ENCODE measurements at places on chromosomes 2 and 18.

GRCh38 chr2:22397847-22398246 lies 987.1 kb upstream of the KLHL29 start:
- no peak for DNase-seq

GRCh38 chr2:232937278-232937906 lies 67.3 kb downstream of the SNORC start:
- no peak for DNase-seq

DNA sequence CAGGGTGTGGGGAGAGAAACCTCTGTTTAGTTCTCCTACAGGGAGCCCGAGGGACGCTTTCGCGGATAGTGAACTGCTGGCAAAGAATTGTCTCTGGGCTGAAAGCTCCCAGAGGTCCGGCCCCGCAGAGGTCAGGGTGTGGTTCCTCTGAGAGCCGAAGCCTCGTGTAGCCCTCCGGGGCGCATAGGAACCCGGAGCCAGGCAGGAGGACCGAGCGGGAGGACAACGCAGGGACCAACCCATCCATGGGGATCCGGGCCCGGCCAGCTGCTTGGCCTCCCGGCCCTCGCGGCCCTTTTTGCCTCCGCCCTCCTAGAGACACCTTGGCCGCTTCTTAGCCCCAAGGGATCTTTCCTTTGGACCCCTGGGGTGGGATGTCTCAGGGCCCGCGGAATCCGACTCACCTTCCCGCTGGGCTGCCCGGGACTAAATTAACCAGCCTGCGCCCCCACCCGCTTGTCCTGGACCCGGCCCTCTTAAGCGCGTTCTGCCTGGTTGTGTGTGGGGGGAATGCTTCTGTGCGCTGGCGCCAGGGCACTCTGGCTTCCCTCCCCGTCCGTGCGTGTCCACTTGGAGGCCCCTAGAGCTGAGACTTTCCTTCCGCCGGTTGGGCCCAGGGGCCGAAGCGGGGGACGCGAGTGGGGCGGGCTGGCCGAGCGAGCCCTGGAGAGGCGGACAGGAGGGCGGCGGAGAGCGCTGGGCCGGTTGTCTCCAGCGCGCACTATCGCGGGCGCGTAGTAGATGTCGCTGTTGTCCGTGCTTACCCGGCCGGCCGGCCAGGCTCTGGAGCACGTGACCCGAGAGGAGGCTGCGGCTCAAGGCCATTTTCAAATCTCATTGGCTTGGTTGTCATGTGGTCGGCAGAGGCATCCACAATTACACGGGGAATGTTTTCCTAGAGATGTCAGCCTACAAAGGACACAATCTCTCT lies at the start of gene HOXD10:
Gene HOXD10 (plus strand): TSS at position 896 of the 931 bp plus-strand sequence. CDS start 56 bp downstream, outside the sequence.
- DNase-seq: no peak

- DNase-seq: no peak
Observed at GRCh38 chr18:10064267-10064666, 150.5 kb downstream of the VAPA start.

- DNase-seq: no peak
Observed at GRCh38 chr2:212667751-212668316, 129.2 kb upstream of the ERBB4 start.

DNA sequence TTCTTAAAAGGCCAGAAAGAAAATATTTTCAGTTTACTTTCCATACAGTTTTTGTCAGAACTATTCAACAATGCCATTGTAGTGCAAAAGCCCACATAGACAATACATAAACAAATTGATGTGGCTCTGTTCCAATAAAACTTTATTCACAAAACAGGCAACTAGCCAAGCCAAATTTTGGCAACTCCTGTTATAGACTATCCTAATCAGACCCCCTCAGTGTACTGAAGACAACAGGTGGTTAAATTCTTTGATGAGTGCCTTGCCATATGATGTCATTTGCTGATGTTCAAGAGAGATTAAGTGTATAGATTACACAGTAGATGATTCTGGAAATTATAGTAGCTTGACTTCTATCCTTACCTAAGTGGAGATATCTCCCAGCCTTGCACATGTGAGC lies 83.4 kb downstream of the FANCL start:
- DNase-seq: no peak

DNA sequence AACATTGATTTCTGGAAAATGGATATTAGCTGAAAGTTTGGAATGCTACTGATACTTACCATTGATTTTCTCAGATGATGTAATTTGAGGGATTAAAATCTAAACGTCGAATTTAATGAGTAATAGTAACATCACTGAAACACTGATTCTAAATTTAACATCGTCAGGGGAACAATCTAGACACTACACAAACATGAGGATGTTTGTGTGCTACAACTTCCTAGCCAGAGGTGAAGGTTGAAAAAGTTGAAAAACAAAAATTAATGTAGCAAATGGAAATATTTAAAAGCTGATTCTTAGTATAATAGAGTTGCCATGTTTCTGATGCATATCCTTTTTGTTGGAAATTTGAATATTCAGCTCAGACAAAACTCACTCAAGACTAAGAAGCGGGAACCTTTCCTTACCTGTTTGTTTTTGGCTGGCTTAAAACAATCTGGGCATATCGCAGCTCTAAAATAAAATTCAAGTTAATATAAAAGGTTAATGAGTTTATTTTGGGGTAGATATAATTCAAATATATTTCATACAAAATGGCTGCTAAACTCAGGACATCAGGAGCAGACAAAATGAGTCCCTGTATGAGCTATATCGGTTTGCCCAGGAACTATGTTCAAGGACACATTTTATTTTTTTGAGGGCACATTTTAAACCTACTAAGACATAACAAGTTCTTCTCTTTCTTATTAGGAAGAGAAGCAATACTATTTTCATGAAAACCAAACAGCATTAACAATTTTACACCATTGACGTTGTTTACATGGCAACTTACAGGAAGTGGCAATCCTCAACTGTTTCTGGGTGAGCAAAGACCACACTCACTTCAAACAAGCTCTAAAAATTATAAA lies 52.6 kb upstream of the PEX13 start:
- DNase-seq: no peak

- peak; percentile 7 for DNase-seq
Observed at GRCh38 chr2:88600038-88600465, 27.2 kb downstream of the EIF2AK3 start.

GRCh38 chr2:134368009-134368817 lies 114.3 kb downstream of the MGAT5 start:
- no peak for DNase-seq

DNA sequence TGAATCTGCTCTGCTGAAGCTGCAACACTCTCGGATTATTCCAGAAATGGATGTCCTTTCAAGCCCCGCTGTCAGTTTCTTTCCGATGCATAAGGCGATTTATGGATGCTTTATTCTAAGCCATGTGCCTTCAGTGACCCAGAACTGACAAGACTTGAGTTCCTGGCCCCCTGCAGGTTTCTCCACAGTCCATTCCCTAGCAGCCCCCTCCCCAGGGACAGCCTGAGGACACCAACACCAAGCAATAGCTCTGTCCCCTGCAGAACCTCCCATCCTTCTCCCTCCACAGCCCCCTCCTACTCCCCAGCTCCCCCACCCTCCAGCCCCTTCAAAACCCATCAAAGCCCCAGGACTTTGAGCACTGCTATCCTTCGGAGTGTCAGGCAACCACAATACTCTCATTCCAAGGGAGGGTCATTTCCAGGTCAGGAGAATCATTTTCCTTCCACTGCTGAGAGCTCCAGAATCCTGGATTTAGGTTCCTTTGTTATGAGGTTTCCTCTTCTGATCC lies 24.6 kb upstream of the SPP2 start:
- DNase-seq: no peak

DNA sequence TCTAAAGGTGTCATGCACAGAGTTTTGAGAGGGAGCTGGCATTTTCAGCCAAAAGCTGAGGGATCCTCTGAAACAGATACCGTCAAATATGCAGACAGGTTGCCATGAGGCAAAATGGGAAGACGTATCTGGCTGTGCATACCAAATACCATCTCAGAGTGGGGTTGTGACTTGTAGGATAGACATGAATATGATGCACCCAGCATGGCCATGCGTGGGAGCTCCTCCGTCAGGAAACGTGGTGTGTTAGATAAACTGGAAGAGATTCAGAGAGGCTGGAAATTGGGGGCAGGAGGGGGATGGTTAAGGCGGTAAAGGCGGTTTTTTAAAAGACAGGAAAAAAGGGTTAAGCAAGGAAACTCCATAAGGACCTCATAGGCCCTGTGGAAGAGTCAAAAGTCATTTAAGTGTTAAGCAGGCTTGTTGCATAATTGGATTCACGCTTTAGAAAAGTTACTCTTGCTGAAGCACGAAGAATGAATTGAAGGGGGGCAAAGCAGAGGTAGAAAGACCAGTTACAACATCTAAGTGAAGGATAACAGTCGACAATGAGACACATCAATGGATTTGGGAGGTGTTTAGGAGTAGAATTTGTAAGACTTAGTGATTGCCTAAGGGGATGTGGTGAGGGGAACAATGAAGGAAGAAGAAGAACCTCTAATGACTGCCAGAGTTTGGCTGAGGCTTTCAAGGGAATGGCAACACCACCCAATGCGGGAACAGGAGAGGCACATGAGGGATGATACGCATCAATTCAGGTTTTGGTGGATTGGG lies 139.6 kb upstream of the CTAGE1 start:
- no peak for DNase-seq

DNA sequence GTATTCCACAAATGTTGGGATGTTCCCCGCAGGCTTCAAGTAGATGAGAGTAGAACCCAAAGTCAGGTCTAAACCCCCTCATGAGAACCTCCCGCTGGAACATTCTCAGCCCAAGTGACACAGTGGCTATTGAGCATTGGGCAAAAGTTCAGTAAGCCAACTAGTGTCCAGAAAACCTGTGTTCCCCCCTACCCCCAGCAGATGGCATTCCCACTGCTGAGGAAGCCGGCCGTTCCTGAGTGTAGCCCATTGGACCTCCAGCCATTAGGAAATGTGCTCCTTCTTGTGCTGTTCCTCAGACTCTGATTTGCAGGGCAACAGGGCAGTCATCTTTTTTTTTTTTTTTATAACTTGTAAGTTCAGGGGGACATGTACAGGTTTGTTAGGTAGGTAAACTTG lies 152.1 kb downstream of the NCK2 start:
- no peak for DNase-seq

- DNase-seq: no peak
Observed at GRCh38 chr18:22828171-22828570, 105.0 kb upstream of the RBBP8 start.

DNA sequence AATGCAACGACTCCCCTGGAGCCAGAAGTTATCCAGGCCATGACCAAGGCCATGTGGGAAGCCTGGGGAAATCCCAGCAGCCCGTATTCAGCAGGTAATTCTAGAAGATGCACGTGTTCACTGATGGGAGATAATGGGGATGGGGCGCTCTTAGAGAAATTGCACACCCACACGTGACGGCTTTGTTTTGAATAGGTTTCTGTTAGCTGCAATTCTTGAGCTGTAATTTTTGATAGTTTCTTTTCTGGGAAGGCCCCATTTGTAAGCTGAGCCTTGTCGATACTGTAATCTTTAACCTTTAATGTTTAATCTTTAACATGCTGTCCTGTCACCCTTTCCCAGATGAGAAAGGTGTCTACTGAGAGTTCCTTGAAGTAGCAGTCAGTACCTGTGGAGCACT lies 3.6 kb downstream of the SCLY start:
- no peak for DNase-seq
